NCI-H1694 treated with DMSO at 0.1 percent for 48 hours (cell line): ENCODE measurements at places on chromosomes 7 and 10.
A peak's percentile ranks its signal among the peaks of the same experiment; 100 is the strongest.

GRCh38 chr10:118908557-118909256 lies 120.8 kb upstream of the NANOS1 start:
- DNase-seq: no peak

DNA sequence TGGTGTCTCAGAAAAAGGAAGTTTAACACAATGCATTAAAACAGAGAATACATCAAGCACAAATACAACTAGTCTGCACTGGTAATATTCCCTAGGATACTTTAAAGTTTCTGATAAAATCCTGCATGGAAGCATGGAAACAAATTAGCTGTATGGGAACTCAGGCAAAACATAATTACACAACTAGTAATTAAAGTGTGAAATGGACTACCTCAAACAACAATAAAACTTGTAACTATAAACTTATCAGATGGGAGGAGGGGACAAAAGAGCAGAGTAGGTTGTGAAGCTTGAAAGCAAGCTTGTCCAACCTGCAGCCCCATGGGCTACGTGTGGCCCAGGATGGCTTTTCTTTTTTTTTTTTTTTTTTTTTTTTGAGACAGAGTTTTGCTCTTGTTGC lies 98.9 kb downstream of the PARD3 start:
- no peak for DNase-seq

DNA sequence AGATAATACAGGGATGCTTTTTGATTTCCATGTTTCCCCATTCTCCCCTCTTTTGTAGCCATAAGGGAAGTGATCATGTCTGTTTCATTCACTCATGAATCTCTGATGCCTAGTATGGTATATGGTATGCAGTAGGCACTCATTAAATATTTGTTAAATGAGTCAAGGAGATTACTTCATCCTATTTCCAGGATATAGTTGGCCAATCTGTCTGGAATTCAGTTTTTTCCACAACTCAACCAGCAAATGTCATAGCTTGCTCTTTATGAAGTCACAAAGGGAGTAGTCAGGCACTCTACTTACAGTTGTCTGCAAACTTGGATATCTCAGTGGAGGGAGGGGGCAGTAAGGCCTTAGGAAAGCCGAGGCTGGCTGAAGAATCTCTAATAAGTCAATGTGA lies 853.6 kb downstream of the LRMDA start:
- no peak for DNase-seq

- peak; percentile 10 for DNase-seq
Measured at GRCh38 chr7:122736183-122736582, 33.5 kb upstream of the RNF148 start.

- no peak for DNase-seq
Measured at GRCh38 chr7:71285571-71286145, 153.7 kb downstream of the GALNT17 start.

DNA sequence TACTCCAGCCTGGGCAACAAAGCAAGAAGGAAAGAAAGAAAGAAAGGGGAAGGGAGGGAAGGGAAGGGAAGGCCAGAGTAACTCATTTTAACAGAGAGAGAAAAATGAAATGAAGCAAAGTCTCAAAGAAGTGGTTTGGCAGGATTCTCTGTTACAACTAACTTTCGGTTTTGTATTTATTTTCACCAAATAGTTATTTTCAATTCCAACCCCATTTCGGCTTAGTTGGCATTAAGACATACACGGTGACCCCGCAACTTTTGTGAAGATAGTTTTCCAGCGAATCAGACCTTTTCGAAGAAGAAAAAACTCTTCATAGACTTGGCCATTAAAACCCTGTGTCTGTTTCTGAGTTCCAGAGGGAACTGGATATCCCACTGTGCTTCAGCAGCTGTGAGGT lies 45.2 kb upstream of the LYZL2 start:
- no peak for DNase-seq

- DNase-seq: peak; percentile 52
Measured at GRCh38 chr10:84333864-84334451, 5.6 kb downstream of the CCSER2 start.

GRCh38 chr10:14669576-14669975 lies 105.1 kb downstream of the FAM107B start:
- no peak for DNase-seq

GRCh38 chr7:132257253-132257652 lies 319.0 kb downstream of the PLXNA4 start:
- no peak for DNase-seq

GRCh38 chr10:17536221-17536620 lies 81.0 kb downstream of the HACD1 start:
- DNase-seq: no peak

- DNase-seq: no peak
Measured at GRCh38 chr7:51230324-51230625, 86.3 kb downstream of the COBL start.

- DNase-seq: no peak
Measured at GRCh38 chr7:23350466-23350865, 51.3 kb downstream of the MALSU1 start.

DNA sequence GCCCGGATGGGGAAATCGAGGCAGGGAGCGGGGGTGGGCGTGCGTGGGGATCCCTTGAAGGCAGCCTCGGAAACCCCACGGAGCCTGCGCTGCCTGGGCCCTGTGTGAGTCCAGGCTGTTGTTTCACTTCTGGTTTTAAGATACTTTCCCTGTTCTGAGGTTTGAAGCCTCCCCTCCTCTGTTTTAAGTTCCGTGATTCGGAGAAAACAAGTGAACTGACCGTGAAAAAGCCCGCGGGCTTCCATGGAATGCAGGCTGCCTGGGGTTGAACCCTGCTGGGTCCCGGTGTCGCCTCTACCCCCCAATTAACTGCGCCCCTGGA lies 401 bp downstream of the LRRC27 start:
- DNase-seq: no peak

- no peak for DNase-seq
Measured at GRCh38 chr7:99752356-99752755, 17.4 kb upstream of the CYP3A7 start.

- DNase-seq: no peak
Measured at GRCh38 chr10:49679480-49679893, at the start of gene C10orf53. Gene C10orf53, plus strand, starts transcription at chr10:49679651. Its CDS starts 47 bp downstream, at chr10:49679698.

DNA sequence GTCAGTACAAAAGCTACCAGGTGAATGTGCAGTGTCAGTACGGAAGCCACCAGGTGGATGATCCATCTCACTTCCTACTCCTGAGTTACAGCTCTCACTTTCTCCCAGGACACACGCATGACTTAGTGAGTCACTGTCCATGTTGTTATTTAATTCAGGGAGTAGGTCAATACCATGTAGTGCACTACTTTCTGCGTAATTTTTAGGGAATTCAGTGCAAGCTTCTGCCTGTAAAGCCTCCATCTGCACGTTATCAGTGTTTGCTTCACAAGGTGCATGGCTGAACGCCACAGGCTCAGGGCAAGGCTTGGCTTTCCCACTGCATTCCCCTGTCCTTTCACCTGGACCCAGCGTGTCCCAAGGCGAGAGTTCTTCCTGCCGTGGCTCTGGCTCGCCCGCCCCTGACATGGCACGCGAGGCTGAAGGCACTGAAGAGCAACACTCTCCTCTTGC lies 59.5 kb downstream of the LARP4B start:
- no peak for DNase-seq

GRCh38 chr7:139071680-139072079 lies 35.8 kb upstream of the ZC3HAV1L start:
- no peak for DNase-seq

DNA sequence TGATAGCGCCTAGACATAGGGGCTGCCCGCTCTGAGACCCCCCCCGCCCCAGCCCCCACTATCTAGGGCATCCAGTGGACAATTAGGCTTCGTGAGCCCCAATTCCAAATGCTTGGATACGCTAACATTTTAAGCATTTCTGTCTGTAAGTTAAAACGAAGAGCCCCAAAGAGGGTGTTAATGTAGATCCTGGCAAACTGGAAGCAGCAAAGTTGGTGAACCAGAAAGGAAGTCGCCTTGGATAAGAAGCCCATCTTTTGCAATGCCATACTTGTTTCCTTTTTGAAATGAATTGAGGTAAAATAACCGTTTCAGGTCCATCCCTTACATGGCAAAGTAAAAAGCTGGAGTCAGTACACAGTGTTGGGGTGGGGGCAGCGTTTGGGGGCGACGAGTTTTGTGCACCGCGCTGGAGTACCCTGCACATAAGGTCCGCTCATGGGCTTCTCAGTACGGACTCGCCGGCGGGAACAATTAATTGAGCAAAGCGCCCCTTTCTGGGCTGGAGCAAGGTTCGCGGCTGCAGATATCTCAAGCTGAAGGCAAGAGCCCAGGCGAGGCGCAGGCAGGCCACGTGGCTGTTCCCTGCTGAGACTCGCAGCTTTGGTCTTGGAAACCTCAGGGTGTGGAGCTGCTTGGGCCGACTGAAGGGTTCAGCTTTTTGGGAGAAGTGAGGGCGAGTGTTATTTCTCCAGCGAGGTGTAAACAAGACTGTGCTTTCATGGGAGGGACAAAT lies 1.4 kb upstream of the TWIST1 start:
- no peak for DNase-seq

- peak; percentile 15 for DNase-seq
Measured at GRCh38 chr10:75403144-75403938, 1.8 kb upstream of the ZNF503 start.

GRCh38 chr7:2728316-2729030 lies 40.5 kb downstream of the AMZ1 start:
- no peak for DNase-seq

- no peak for DNase-seq
Measured at GRCh38 chr7:101377189-101377736, 14.6 kb downstream of the COL26A1 start.

- DNase-seq: peak; percentile 29
Measured at GRCh38 chr10:14822879-14823755, 14.7 kb downstream of the CDNF start.

DNA sequence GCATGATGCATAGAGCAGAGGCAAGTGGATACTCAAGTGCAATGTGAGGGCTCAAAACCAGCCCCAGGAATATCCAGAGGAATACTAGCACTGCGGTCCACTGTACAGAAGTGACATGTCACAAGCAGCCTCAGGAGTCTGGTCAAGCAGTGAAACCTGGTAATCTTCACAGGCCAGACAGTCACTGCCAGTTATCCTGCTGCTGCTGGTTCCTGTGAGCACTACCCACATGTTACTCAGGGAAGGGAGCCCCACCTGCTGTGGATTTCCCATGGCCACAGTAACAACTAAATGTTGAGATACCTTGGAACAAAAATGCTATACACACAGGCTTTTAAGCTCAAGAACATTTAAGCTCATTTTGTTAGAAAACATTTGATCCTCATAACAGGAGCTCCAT lies 103.0 kb downstream of the RNF133 start:
- no peak for DNase-seq

DNA sequence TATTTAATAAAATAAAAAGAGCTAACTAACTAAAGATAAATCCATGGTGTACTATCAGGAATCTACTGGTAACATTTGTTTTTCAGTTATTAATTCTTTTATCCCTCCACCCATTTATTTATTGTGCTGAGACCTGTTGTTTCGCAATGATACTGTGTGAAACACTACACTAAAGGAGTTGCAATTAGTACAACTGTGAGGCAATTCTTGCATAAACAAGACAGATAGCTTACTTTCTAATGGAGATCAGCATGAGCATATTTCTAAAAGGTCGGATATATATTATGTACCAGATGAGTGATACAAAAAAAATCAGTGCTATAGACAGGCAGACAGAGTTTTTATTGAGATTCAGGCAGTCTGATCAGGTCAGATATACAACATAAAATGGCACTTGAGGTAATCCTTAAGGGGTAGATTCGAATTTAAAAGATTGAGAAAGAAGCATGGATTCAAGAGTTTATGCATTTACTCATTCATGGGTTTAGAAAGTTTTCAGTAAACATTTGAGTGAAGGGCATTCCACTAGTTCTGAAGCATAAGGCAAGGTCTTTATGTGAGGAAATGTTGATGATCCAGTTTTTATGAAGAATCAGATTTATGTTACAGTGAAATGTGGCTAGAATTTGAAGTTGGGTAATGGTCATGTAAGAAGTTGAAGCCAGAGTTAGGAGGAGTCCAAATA lies 147.6 kb downstream of the POLR1F start:
- DNase-seq: no peak

- DNase-seq: peak; percentile 6
Measured at GRCh38 chr10:1255600-1256431, 199.6 kb downstream of the WDR37 start.
